ENCODE measurements at places on chromosomes 11 and 22. TPM values are rescaled to one million over a fixed set of nuclear protein-coding genes. Genes with fewer than 3 reads are reported as not detected.
A peak's percentile ranks its signal among the peaks of the same experiment; 100 is the strongest.

The AQP11 gene
- 0.80 TPM for polyA plus RNA-seq

- DNase-seq, result no peak
Measured at GRCh38 chr11:30565027-30565426, 21.1 kb downstream of the MPPED2 start.

- DNase-seq, result peak; percentile 82
Measured at GRCh38 chr22:29503811-29504372, 23.9 kb downstream of the NEFH start.

The CDC42EP1 gene
- 130 TPM for polyA plus RNA-seq

DNA sequence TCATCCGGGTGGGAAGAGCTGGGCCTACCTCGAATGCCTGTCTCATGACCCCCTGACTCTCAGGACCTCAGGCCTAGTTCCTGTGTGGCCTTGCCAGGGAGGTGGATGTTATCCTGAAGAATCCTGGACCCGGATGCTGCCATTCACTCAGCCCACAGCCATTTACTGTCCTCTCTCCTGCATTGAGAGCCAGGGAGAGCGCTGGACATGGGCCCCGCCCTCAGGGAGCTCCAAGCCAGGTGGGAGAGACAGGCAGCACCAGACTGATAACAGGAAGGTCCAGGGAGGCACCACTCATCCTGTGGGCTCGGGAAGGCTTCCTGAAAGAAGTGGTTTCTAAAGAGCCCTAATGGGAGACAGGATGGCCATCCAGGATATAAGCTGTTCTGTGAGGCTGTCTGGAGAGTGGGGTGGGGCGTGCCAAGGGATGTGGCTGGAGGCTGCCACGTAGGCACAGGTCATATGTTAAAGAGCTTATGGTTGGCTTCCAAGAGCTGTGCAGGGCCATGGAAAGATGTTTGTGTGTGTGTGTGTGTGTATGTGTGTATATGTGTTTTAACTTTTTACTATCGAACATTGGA, 8.6 kb downstream of the SERPINH1 start:
- DNase-seq, result no peak

The CDK2AP2 gene
- polyA plus RNA-seq, result 54.1 TPM

GRCh38 chr22:40310081-40310767, 36.1 kb upstream of the ADSL start:
- DNase-seq, result peak; percentile 93

The UCP3 gene
- polyA plus RNA-seq, result 0.22 TPM

- no peak for DNase-seq
Measured at GRCh38 chr11:131471976-131472375, 101.6 kb downstream of the NTM start.

The JRKL gene
- polyA plus RNA-seq, result 11.2 TPM

GRCh38 chr22:25566186-25566897, 1.9 kb downstream of the GRK3 start:
- no peak for DNase-seq

The OOSP3 gene
- polyA plus RNA-seq, result not detected

- peak; percentile 59 for DNase-seq
Measured at GRCh38 chr11:92211576-92212167, 12.9 kb upstream of the FAT3 start.

DNA sequence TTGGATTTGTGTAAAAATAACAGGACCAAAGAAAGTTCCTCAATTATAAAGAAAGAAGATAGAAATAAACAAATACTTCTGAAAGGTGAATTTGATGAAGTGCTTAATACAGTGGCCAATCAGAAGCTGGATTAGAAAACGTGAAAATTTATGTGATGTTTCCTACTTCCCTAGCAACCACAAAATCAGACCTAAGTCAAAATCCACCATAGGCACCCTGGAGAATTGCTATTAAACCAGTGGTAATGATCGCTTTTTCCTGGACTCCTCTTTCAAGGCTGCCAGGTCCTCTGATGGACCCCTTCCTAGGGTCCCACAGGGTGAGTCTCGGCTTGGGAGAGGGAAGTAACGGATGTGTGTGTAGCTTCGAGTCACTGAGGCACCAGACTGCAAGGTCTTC, 9.6 kb downstream of the WT1 start:
- no peak for DNase-seq

Measured in GM23248 (cell line).